ENCODE measurements at places on chromosomes 13 and 19. TPM values are rescaled to one million over a fixed set of nuclear protein-coding genes. Genes with fewer than 3 reads are reported as not detected.

The SIGLEC9 gene
- under 0.01 TPM for total RNA-seq

The C13orf46 gene
- total RNA-seq, result under 0.01 TPM

The WDR88 gene
- total RNA-seq, result not detected

The ZNF154 gene
- 7.3 TPM for total RNA-seq

The POGLUT2 gene
- 16.7 TPM for total RNA-seq

The KLK1 gene
- total RNA-seq, result not detected

The C19orf73 gene
- total RNA-seq, result not detected

The CEACAM4 gene
- 1.0 TPM for total RNA-seq

The TTYH1 gene
- total RNA-seq, result 1.0 TPM

The POU2F2 gene
- total RNA-seq, result 0.52 TPM

The ADM5 gene
- 1.0 TPM for total RNA-seq

The GPR12 gene
- total RNA-seq, result not detected

The KLK3 gene
- not detected for total RNA-seq

The RASIP1 gene
- 23.5 TPM for total RNA-seq

The NR1H2 gene
- total RNA-seq, result 32.9 TPM

The C13orf42 gene
- total RNA-seq, result not detected

The ZNF112 gene
- total RNA-seq, result 5.7 TPM

The KLHL1 gene
- not detected for total RNA-seq

The ITGBL1 gene
- total RNA-seq, result 4.7 TPM

The ZIC5 gene
- total RNA-seq, result not detected

The LGALS14 gene
- not detected for total RNA-seq

The DACT3 gene
- total RNA-seq, result 7.3 TPM

The ZNF723 gene
- total RNA-seq, result not detected

The CACNA1A gene
- total RNA-seq, result 0.52 TPM

The CEACAM8 gene
- 0.52 TPM for total RNA-seq

The SERPINE3 gene
- total RNA-seq, result not detected

The NXNL1 gene
- not detected for total RNA-seq

The C1QTNF9 gene
- total RNA-seq, result 2.6 TPM

The PGLYRP2 gene
- not detected for total RNA-seq

The LILRB4 gene
- 0.52 TPM for total RNA-seq

The METTL21C gene
- 29.7 TPM for total RNA-seq

The ZNF442 gene
- 4.2 TPM for total RNA-seq

The SBK2 gene
- 1.0 TPM for total RNA-seq

The CGB5 gene
- not detected for total RNA-seq

The DNAAF3 gene
- not detected for total RNA-seq

The PBX4 gene
- 1.6 TPM for total RNA-seq

The FFAR1 gene
- total RNA-seq, result not detected

The ZNF90 gene
- 1.0 TPM for total RNA-seq

The ZNF460 gene
- total RNA-seq, result 101 TPM

The KLK7 gene
- not detected for total RNA-seq

The APOC4 gene
- not detected for total RNA-seq

The KCNK6 gene
- total RNA-seq, result 1.6 TPM

The HPN gene
- total RNA-seq, result 0.52 TPM

The SRRM5 gene
- total RNA-seq, result not detected

The COMP gene
- total RNA-seq, result 15.7 TPM

The PEAK3 gene
- total RNA-seq, result not detected

The NLRP4 gene
- not detected for total RNA-seq

The ZNF101 gene
- total RNA-seq, result 4.7 TPM

The KIR2DL3 gene
- not detected for total RNA-seq

The ZNF529 gene
- total RNA-seq, result 16.2 TPM

The TMPRSS9 gene
- under 0.01 TPM for total RNA-seq

The NOVA2 gene
- total RNA-seq, result 0.52 TPM

The SLC1A5 gene
- 24.5 TPM for total RNA-seq

All from skeletal muscle tissue (tissue), 5 donors.